ENCODE measurements at places on chromosomes 12 and 14. TPM values are rescaled to one million over a fixed set of nuclear protein-coding genes. Genes with fewer than 3 reads are reported as not detected.

The DTD2 gene
- 20.2 TPM for polyA plus RNA-seq

The CLEC2A gene
- not detected for polyA plus RNA-seq

The OAS1 gene
- 16.9 TPM for polyA plus RNA-seq

The ASCL1 gene
- 0.14 TPM for polyA plus RNA-seq

The TARBP2 gene
- 46.6 TPM for polyA plus RNA-seq

The GDF3 gene
- 0.96 TPM for polyA plus RNA-seq

The PSEN1 gene
- 76.3 TPM for polyA plus RNA-seq

DNA sequence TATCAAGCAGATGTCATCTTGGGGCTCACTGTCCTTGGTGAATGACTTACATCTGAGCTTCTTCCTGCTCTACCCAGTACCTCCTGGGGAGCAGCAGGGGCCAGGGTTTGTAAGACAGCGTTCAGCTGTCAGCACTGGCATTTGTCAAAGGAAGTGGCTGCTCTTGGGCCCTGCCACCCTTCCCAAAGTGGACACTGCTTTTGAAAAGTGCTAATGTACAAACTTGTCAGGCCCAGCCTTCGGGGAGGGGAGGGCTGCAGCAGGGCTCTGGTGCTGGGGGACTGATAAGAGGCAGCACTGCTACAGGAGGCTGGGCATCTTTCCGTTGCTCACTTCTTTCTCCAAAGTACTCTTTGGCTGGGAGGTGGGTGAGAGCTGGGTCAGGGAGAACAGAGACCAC, 59.8 kb upstream of the RBM19 start:
- DNase-seq: no peak

GRCh38 chr14:101075025-101075800, 171.7 kb upstream of the RTL1 start:
- no peak for DNase-seq

- no peak for DNase-seq
Observed at GRCh38 chr12:98763656-98764055, 118.6 kb downstream of the APAF1 start.

GRCh38 chr12:3152011-3152511, 74.9 kb downstream of the TSPAN9 start:
- DNase-seq: no peak

- DNase-seq: peak; percentile 54
Observed at GRCh38 chr14:33475623-33476022, 475.3 kb downstream of the EGLN3 start.

- no peak for DNase-seq
Observed at GRCh38 chr12:77610446-77610845, 220.2 kb upstream of the NAV3 start.

DNA sequence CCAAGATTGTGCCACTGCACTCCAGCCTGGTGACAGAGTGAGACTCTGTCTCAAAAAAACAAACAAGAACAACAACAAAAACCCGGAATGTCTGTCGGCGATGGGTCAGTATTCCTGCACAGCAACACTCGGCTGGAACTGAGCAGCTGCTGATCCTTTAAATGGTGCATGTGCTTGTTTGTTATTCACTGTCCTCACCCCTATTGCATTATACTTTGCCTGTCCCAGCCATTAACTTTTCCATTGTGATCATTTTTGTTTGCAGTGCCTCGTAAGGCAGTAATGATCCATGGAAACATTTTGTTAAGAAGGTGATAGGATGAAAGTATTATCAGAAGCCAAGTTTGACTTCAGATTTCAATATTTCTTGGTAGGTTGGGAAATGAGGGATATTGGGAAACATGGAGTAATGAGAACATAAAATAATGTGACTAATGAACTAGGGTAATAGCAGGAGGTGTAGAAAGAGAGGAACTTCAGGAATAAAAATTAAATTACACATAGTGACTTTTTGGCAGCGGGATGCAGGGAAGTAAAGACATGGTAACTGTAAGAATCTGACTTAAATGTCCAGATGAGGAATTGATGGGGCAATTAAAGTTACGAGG, 6.1 kb downstream of the ACSS3 start:
- DNase-seq: no peak

DNA sequence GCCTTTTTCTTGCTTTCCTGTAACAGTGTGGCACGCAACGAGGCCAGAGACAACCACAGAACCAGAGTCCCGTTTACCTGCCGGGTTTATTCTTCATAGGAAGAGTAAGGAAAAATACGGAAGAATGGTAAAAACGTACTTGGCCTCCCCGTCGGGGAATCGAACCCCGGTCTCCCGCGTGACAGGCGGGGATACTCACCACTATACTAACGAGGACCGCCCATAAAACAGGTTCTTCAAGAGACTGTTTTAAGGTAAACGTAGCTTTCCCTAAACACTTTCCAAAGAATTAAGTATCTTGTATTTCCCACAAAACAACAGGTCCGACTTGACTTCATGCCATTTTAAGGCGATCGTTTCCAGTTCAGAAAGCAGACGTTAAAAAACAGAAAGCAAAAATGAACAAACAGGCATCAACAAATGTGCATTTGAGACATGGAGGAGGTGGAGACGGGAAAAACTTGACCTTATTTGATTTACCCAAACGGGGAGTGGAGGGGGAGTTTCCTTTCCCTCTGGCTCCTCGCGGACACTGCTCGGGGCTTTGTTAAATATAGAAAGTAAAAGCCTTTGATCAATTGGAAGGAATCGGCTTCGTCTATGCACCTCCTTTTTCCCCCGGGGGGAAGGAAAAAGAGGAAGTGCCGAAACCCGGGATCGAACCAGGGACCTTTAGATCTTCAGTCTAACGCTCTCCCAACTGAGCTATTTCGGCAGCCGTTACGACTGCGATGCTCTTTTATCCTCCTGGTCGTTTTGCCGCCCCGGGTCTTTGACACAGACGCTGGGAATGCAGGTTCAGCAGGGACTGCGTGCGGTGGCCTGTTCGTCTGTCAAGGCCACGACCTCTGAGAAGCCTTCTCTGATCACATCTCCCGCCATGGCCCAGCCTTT, 13.0 kb upstream of the UBC start:
- peak; percentile 86 for DNase-seq

GRCh38 chr14:48792376-48793024, 793.7 kb downstream of the RPS29 start:
- no peak for DNase-seq

GRCh38 chr12:118103201-118103600, 610 bp downstream of the VSIG10 start:
- DNase-seq: no peak

DNA sequence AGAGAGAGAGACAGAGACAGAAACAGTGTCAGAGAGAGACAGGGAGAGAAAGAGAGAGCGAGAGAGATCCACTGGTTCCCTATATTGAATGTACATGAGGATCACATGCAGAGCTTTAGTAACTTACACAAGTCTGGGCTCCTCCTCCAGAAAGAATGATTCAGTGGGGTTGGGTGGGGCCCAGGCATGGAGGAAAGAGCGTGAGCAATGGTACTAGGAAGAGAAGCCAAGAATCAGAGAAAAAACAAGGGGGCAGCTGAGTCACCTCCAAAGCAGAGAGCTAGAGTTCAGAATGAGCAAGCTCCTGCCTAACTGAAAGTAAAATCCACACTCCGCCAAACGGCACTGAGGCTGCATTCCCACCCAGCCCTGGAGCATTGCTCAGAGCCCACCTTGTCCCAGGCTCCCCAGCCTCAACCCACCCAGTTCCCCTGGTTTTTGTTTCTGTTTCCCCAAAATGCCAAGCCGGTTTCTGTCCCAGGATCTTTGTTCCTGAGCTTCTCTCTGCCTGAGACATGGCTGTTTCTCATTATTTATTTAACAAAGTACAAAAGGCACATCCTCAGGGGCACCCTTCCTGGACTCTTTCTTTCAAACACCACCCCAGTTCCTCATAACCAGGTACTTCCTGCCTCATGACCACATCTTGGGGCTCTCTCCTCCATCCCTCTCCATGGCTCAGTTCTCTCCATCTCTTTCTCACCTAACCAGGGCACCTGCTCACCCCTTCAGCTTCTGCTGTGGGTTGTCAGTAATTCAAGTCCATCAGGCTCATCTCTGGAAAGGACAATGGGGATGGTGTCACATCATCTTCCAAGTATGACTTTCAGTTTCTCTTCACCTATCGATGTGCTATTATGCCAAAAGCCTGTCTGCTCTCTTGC, 670.3 kb upstream of the TBX3 start:
- no peak for DNase-seq

- DNase-seq: no peak
Observed at GRCh38 chr12:99985631-99986030, 895 bp upstream of the ANKS1B start.

DNA sequence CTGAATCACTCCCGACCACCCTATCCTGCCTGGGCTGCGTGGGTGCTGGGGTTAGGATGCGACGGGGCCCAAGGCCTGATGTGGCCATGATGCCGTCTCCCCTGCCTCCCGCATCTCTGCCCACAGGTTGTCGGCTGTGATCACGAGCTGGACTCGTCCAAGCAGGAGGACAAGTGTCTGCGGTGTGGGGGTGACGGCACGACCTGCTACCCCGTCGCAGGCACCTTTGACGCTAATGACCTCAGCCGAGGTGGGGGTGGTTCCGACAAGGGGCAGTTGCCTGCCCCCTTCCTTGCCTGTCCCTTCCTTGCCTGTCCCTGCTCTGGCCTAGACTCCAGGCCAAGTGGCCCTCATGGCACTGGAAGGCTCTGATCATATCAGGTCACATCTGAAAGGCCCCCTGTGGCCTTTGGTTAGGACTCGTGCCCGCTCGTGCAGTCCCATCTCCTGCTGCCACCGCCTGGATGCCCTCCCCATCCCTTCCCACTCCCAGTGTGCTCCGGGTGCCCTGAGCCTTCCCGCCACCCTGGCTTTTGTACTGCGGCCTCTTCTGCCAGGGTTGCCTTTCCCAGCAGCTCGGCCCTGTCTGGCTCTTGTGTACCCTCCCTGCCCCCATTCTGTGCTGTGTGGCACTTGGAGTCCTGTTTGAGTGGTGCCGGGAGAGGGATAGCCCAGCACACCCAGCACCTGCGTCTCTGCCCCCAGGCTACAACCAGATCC, 13.6 kb downstream of the PAPLN start:
- no peak for DNase-seq

DNA sequence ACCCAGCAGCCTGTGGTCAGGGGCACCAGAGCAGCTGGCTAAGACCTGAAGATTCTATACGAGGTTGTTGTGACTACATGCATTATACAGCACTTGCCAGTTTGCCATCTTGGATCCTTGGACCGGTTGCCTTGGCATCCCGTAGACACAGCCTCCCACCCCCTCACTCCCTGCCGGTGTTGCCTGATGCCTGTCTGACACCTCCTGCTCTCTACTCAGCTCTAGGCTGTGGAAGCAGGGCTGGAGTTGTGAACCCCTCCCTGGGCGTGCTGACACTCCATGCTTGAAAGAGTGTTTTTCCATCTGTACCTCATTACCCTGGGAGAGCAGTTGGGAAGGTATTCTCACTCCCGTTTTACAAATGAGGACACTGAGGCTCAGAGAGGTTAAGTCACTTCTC, 2.5 kb downstream of the CHGA start:
- no peak for DNase-seq

- DNase-seq: no peak
Observed at GRCh38 chr12:111773801-111774551, 7.2 kb downstream of the ALDH2 start.

GRCh38 chr12:128914908-128915563, 61.8 kb downstream of the GLT1D1 start:
- no peak for DNase-seq

DNA sequence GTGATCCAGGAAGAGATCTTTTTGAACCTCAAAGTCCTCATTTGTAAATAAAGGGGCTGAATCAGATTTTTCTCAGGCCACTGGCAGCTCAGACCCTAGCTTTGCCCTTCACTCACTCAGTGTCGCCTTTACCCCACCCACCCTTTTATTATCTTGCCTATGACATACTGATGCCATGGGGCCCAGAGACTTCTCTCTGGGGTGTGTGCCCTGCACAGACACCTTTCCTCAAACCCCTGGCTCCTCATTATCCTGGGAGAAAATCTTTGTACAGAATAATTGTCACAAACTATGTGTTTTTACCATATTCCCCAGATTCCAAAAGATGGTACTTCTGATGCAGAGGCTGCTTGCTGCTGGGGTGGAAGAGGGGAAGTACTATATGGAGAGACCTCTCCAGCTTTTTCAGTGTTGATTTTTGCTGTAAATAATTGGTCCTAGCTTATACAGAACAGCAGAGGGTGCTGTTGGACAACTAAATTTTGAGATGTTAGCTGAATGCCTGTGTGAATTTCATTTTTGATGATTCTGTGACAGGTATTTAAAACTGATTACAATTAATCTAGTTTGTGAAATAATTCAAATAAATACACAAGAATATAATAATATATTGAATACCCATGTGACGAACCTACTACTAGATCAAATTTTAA, 53.9 kb upstream of the DCD start:
- DNase-seq: no peak

- no peak for DNase-seq
Observed at GRCh38 chr12:4369548-4369947, 10.0 kb downstream of the FGF23 start.

GRCh38 chr12:128929057-128929456, 75.8 kb downstream of the GLT1D1 start:
- DNase-seq: no peak

- peak; percentile 19 for DNase-seq
Observed at GRCh38 chr14:88868558-88869159, 44.2 kb downstream of the TTC8 start.

- no peak for DNase-seq
Observed at GRCh38 chr14:37810094-37810801, 214.8 kb downstream of the TTC6 start.

- DNase-seq: no peak
Observed at GRCh38 chr12:105085501-105085900, 1.2 kb upstream of the ALDH1L2 start.

- DNase-seq: no peak
Observed at GRCh38 chr12:16555630-16556029, 50.3 kb downstream of the LMO3 start.

- no peak for DNase-seq
Observed at GRCh38 chr14:38211255-38211735, 3.6 kb downstream of the SSTR1 start.

- no peak for DNase-seq
Observed at GRCh38 chr14:94907626-94908261, 137.8 kb upstream of the GSC start.

- no peak for DNase-seq
Observed at GRCh38 chr14:104979758-104980610, 1.8 kb upstream of the AHNAK2 start.

All from right renal pelvis (tissue), 4 donors.